Activated T-helper 9 cell treated with anti-CD3 and anti-CD28 coated beads, Interleukin-2, amount 50 U/mL, for 16 hours (primary cell): ENCODE measurements at places on chromosomes 11 and 22.

DNA sequence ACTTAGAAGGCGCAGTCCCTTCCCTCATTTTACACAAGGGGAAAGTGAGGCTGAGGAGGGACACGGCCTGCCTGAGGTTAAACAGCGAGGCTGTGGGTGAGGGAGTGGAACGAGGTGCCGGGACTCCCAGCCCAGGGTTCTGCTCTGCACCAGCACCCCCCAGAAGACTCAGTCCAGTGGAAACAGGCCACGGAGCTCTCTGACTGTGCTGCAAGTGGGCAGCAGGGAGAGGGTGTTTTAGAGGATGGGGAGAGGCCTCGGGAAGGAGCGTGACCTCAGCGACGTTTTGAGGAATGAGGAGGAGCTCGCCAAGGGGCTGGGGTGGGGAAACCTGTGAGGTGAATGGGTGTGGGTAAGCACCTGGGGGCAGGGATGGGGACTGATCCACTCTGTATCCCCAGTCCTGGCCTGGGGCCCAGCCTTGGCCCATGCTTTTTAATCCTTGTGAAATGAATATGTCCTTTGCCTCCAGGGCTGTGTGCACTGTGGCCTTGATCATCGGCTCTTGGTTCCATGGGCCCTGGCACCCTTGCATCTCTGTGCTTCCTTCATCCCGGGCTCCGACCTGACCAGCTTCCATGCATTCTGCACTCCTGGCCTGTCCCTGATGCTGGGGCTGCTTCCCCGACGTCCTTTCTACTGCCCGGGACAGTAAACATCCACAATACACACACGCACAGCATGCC, 44.2 kb downstream of the SHISAL1 start:
- no peak for DNase-seq

- DNase-seq: no peak
Observed at GRCh38 chr11:102528618-102529017, 1.9 kb downstream of the MMP7 start.

DNA sequence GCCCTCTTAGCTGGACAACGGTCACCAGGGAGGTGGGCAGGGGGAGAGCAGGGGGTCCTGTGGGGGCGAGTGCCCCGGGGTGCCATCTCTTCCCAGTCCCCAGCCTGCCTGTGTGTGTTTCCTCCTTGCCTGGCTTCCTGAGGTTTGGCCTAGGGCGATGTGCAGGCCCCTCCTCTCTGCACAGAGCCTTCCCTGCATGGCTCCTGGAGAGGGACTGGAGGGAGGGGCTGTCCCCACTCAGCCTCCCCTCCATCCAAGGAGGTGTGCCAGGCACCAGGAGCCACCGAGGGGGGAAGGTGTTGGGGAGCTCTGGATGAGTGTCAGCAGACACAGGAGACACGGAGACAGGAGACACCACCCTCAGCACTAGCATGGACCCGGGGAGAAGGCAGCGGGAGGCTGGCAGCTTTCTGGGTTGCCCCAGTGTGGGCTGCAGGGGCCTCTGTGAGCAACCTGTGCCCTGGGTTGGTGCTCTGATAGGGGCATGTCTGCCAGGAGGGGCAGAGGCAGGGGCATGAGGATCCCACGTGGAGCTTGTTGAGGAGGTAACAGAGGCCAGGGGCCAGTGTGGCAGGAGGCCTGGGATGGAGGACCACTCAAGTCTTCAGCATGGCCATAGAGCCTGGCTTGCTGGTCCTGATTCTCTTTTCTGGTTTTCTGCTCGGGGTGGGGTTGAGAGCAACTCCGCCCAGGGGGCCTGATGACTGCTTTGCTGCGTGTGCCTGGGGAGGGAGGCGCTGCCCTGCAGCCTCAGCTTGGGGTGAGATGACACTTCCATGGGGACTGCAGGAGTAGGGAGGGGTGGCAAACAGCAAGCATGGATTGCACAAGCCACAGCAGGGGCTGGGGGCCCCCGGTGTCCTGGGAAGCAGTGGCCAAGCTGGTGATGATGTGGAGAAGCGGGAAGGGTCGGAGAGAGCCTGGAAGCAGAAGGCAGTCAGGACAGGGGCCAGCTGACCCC, 78.8 kb downstream of the ST3GAL4 start:
- DNase-seq: no peak

GRCh38 chr22:22604326-22605073, 39.9 kb upstream of the GGTLC2 start:
- DNase-seq: no peak

DNA sequence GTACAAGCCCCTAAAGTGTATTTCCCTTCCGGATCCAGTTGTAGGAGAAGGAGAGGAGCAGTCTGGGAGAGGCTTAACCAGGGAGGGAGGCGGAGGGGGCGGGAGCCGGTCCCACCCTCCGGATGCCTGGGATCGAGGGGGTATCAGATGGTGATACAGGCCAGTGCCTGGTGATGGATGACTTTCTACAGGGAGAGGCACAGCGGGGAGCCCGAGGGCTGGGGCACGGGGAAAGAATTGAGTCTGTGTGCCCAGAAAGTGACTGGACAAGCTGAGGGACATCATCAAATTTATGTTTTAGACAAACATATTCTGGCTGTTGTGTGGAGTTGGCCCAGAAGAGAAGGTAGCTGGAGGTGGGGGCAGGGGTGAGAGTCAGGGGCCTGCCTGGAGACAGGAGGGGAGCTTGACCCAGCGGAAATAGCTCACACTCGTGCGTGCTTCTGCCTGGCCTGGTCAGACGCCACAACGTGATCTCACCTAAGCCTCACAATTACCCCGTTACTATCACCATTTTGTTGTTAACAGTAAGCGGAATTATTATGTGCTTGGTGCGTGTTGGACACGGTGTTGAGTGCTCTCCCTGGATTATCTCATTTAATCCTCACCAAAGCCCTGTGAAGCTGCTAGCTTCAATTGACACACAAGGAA, 42.4 kb downstream of the AMPD3 start:
- DNase-seq: no peak

- no peak for DNase-seq
Observed at GRCh38 chr11:15651816-15652215, 537.1 kb downstream of the INSC start.

DNA sequence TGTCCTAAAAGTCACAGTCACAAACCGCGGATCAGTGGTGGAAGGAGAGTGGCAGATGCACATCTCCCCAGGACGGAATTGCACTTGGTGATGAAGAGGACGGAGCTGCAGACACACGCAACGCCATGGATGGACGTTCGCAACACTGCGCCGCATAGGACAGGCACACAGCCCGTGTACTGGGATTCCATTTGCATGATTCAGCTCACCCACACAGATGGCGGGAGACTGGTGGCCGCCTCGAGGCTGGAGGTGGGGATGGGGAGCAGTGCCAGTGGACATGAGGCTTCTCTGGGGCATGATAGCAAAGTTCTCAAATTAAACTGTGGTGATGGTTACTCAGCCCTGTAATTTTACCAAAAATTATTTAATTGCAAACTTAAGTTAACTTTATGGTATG, 37.4 kb downstream of the DUSP8 start:
- no peak for DNase-seq

GRCh38 chr22:21921729-21922128, 30.9 kb downstream of the PPM1F start:
- no peak for DNase-seq

DNA sequence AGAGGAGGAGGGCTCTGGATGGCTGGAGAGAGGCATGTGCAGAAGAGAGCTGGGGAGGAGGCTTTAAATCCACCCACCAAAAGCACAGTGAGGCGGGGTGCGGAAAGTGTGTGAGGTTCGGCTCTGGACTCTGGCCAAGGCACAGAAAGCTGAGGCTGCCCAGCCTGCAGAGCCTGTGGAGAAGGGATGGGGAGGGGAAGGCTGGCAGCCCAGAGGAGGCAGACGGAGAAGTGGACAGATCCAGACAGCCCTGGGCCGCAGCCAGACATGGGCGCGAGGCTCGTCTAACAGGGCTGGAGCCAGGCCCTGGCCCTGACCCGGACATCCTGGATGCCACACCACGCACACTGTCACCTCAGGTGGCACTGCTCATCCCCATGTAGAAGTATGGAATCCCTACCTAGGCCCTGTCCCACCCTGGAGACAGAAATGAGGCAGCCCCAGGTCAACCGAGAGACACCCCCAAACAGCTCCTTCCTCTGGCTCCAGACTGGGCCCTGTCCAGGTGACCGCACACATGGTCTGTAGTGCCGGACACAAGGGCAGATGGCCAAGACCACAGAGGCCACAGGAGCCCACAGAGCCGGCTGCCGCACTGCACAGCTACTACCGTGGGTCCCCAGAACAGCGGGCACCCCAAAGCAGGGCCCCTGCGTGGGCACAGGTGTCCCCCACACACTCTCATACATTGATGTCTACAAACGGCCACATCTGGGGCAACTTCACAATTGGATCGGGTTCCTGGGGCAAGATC, 16.6 kb upstream of the MOB2 start:
- no peak for DNase-seq

DNA sequence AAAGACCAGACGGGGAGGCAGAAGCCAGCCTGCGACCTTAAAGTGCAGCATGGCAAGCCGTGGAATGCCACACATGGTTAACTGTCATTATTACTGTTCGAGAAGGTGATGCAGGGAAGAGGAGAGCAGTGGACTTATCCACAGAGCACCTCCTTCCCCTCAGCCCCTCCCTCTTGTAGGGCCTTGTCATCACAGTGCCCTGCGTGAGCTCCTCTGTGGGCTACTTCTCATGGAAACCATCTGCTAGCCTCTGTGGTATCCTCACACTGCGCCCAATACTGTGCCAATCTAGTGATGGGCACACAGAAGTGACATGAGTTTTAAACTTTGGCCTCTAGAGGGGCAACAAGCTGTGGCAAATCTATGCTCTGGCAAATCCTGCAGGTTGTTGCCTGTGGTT, 18.2 kb upstream of the CCDC134 start:
- no peak for DNase-seq

- DNase-seq: peak; percentile 64
Observed at GRCh38 chr22:29154364-29155048, 51.2 kb upstream of the EMID1 start.

- DNase-seq: no peak
Observed at GRCh38 chr22:49365910-49366309, 461.8 kb downstream of the BRD1 start.

GRCh38 chr11:119800171-119800570, 71.2 kb upstream of the NECTIN1 start:
- DNase-seq: no peak

DNA sequence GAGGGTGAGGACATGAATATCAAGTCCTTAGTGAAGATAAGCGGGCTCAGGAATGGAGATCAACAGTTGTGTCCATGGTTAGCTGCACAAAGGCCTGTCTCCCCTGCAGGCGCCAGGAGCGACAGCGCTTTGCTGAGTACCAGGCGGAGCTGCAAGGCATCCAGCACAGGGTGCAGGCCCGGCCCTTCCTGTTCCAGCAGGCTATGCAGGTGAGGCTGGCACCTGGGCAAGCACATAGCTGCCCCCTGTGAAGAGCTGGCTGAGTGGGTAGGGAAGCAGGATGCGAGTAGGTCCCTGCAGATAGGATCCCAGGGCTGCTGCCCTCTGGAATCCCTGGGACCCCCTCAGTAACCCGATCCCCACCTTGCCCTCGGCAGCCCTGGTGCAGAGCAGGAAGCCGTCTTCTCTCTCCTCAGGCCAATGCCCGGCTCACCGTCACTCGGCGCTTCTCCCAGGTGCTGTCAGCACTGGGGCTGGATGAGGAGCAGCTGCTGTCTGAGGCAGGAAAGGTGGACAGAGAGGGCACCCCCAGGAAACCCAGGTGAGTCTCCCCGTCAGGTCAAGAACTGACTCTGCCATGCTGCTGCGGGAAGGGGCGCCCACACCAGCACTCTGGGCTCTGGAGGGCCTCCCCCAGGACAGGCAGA, 2.6 kb upstream of the SART1 start:
- DNase-seq: no peak

DNA sequence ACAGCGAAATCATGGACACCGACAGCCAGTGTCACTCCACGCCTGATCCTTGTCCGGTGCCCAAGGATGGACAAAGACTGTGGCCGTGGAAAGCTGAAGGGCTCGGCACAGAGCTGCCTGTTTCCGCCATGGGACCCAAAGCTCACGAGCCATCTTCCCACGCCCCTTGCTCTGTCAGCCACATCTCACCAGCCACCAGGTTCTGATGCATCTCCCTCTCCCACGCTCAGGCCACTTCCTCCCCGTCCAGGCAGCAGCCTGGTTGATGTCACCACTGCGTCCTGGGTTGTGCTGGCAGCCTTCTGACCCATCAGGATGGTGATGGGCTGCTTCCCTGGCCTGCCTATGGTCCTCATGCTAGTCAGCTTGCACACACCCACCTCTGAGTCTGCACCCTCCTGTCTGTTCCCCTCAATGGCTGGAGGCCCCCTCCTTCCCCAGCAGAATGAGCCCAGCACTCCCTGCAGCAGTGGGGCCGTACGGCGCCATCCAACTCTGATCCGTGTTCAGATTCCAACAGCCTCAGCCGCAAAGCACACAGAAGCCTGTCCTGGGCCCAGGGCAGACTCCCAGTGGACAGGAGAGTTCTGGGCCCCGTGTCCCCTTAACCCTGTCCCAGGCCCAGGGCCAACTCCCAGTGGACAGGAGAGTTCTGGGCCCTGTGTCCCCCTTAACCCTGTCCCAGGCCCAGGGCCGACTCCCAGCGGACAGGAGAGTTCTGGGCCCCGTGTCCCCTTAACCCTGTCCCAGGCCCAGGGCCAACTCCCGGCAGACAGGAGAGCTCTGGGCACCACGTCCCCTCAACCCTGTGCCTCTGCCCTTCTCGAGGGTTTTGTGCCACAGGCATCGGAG, 259.5 kb downstream of the BRD1 start:
- no peak for DNase-seq

GRCh38 chr11:131464461-131464860, 94.0 kb downstream of the NTM start:
- DNase-seq: no peak

- no peak for DNase-seq
Observed at GRCh38 chr22:49882519-49883293, 29.1 kb downstream of the ZBED4 start.

DNA sequence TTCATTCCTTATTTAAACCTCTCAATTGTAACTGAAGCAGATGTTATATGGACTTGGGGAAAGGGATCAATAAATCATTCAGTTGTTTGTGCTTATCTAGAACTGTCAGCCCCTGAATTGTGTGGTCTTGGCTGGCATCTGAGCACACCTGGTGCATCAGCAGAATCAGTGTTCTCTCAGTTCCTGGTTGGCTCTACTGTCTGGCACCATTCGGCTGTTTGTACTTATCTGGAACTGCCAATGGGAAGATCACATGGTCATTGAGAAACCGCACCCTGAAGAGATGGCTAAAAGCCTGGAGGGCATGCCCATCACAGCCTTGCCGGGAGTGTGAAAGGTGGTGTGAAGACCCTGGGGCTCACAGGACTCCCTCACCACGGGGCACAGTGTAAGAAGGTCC, 37.1 kb upstream of the EHF start:
- DNase-seq: no peak

- no peak for DNase-seq
Observed at GRCh38 chr11:130652671-130653335, 204.4 kb downstream of the ADAMTS15 start.

- no peak for DNase-seq
Observed at GRCh38 chr11:8025123-8025522, 38.0 kb downstream of the EIF3F start.
